Esophagus squamous epithelium (tissue), 5 donors: ENCODE measurements at places on chromosomes 13 and 19.

- no peak for DNase-seq
These were observed 54.1 kb downstream of the C13orf42 start for GRCh38 chr13:51057001-51057400.

GRCh38 chr13:93158565-93158964 is 68.0 kb upstream of the GPC6 start:
- DNase-seq = no peak

- DNase-seq = no peak
These were observed 102.6 kb upstream of the RNF113B start for GRCh38 chr13:98279473-98280175.

- DNase-seq = no peak
These were observed 85.5 kb downstream of the ELF1 start for GRCh38 chr13:40933508-40934204.

- DNase-seq = no peak
These were observed 127.2 kb downstream of the COL4A1 start for GRCh38 chr13:110179857-110180147.
